EL (cell line): ENCODE measurements at places on chromosomes 5 and 9.
A peak's percentile ranks its signal among the peaks of the same experiment; 100 is the strongest.

DNA sequence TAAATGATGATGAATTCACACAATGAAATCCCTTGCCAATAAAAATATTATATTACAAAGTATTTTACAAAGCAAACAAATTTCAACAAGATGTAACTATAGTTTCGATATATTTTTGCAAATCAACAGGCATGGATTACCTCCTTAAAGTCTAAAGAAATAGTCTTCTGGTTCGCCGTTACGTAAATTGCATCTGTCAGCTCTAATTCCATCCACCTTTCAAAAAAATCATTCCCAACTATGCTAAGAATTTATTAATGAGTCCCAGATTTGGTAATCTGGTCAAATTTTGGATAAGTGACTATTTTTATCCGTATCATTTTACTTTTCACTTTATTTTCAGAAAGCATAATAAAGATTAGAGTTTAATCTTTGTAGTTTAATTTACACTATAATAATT, 1984.9 kb downstream of the EFNA5 start:
- DNase-seq, result no peak

GRCh38 chr5:32343058-32343672, 30.4 kb upstream of the MTMR12 start:
- no peak for DNase-seq

DNA sequence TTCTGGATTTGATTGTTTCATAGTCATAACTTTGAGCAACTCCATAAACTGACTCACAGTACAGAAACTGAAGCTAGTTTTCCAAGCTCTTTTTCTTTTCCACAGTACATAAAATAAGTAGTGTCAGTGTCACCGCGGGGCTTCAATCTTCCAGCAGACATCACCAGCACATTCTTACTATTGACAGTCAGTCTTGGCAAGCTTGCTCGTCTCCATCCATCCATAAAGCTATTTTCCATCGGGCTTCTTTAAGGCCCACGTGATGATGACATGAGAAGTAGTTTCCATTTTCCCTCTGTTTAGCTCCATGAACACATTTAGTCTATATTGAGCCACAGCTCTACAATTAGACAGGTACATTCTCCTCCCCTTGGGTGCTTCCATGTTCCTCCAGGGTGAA, 443.4 kb downstream of the KDM4C start:
- no peak for DNase-seq

DNA sequence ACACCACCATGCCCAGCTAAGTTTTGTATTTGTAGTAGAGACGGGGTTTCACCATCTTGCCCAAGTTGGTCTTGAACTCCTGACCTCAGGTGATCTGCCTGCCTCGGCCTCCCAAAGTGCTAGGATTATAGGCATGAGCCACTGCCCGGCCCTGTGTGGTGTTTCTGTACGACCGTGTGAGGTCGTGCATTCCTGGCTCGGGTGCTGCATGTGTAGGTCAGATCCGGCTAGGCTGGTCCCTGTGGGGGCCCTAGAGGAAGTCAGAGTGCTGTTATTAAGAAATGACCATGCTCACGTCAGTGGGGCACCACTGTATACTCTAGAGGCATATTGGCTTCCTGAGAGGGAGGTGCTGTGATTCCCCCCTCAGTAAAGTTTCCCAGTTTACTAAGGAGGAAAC, 13.7 kb downstream of the WNK2 start:
- no peak for DNase-seq

DNA sequence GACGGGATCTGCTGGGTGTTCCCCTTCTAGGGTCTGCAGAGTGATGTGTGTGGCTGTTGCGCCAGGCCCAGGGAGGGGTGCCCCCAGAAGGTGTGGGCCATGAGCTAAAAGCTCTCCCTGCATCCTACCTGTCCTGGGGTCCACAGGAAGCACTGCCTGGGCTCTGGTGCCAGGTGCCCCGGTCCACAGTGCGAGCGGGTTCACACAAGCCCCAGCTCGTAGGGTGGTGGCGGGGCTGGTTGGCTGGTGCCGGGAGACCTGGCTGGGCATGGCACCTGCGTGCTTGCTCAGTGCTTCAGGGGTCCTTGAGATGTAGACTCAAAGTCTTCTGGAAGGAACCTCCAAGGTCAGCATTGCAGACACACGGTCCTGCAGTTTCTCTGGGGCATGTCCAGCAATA, 25.5 kb downstream of the ASS1 start:
- DNase-seq, result no peak

- no peak for DNase-seq
These were observed 1.1 kb downstream of the FEM1C start for GRCh38 chr5:115543365-115544042.

GRCh38 chr5:67483453-67484030, 286.9 kb upstream of the CD180 start:
- no peak for DNase-seq

DNA sequence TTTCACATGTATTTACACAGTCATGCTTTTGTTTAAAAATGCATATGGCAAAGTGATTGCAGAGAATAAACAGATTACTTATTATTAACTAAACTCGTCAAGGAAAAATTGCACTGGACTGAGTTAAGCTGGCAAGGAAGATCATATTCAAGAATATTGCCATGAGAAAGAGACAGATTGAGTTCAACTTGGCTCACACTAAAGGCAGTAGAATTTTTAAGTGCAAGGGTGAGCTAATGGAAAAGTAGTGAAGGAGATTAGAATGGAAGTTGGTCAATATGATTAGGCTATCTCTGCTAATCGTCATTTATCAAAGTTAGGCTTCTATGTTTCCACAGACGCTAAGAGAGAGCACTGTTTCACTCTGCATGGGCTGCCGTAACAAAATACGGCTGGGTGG, 557.6 kb downstream of the PRR16 start:
- no peak for DNase-seq

- no peak for DNase-seq
These were observed 141.8 kb upstream of the CD180 start for GRCh38 chr5:67338421-67338820.

DNA sequence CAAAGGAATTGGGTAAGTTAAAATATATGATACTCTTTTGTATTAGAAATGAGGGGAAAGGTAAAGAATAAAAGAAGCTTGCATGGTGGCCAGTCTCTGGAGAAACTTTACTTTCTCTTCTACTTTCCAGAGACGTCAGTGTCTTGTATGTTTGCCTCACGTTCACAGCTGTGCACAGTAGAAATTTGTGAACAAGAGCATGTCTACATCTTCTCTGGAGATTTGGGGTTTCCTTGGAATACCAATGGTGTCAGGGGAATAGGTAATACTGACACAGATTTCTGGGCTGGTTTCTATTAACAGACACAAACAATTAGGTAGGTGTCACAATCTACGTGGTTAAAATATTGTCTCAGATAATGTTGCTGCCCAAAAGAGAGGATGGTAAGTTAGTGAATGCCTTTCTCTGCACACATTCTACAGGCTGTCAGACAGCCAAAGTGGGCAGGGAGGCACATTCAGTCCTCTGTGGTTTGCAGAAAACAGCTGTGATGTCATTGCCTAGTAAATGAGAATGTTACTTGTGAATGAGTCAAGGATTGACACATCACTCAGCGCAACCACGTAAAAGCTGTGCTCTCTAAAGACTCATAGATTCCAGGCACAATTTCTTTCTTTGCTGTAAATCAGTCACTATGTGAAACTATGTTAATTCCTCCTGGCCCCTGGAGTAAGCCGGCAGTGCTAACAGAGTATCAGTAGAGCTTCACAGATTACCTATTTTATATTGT, 397.1 kb downstream of the MAN2A1 start:
- DNase-seq, result peak; percentile 66

DNA sequence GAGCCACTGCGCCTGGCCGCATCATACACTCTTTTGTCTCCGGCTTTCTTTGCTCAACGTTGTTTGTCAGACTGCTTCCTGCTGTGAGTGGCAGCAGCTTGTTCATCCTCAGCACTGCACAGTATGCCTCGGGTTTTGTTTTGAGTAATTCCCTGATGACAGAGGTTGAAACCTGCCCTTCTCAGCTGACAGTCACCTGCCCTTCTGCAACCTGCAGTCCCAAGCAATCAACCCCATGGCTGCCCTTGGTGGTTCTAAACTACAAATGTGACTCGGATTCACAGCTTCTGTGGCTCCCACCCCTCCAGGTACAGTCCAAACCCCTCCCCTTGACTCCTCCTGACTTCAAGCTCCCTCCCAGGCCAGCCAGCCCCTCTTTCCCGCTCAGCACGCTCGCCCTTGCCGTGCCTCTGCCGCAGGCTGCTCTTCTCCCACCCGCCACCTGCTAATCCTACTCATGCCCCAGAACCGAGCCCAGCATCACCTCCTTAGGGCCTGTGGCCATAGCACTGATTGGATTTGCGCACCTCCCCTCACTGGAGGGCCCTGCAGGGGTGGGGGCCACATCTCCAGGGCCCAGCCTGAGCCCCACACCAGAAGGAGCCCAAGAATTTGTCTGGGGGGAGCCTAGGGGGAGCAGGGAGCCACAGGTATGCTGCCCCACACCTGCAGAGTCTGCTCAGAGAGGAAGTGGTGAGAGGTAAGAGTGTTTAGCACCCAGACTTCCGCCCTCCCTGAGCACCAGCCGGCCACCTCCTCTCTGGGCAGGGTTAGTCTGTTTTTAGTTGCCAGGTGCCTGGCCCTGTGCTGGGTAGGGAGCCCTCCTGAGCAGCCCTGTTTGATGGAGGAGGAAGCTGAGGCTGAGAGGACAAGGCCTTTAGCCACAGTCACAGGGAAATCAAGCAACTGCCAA, 10.1 kb downstream of the EEIG1 start:
- no peak for DNase-seq

DNA sequence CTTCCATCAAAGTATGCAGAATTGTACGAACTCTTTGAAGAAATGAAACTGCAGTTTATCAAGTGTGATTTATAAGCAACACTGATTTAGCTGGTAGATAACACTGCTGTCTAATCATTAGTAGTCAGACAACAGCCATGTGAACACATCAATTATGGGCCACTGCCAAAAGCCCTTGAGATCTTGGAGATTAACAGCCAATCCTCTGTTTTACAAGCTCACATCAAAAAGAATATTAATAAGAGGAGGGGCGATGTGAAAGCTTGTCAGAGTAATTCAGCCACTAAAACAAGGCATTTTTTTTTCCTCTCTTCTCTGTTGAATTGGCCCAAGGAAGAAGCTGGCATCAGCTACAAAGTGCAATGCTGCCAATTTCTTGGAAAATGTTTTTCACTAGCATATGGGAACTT, 28.1 kb downstream of the ZNF608 start:
- DNase-seq, result no peak

- DNase-seq, result no peak
These were observed 901.3 kb upstream of the SEMA6A start for GRCh38 chr5:117475919-117476318.

GRCh38 chr9:105957830-105958229, 263.5 kb downstream of the TMEM38B start:
- DNase-seq, result no peak

GRCh38 chr9:10818206-10818605, 205.4 kb upstream of the PTPRD start:
- no peak for DNase-seq

DNA sequence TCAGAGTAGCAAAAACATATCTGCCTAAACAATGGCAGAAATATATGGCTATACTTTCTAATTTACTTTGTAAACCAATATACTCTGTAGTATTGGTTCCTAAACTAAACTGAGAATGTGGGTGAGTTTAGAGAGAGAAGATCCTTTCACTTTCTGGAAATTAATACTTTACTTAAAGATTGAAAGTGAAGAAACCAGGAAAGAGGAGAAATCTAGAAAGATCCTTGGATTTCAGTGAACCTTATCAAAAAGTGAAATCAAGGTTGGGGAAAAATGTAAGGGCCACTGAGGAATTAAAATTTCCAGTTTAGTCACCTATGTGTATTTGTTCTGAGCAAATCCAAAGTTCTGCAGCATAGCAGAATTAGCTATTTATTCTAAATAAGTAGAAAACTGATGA, 5.9 kb downstream of the SLC38A9 start:
- DNase-seq, result no peak

DNA sequence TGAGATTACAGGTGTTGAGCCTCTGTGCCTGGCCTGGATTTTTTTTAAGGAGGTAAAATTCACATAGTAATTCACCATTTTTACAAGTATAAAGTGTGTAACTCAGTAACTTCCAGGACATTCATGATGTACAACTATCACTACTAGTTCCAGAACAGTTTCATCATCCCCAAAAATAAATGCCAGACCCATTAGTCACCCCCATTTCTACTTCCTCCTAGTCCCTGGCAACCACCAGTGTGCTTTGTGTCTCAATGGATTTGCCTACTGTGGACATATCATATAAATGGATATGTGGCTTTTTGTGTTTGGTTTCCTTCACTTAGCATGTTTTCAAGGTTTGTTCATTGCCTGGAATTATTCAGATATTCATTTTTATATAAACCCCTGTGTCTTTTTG, 72.5 kb upstream of the PANK3 start:
- peak; percentile 84 for DNase-seq

- DNase-seq, result peak; percentile 78
These were observed 118.4 kb downstream of the INSYN2B start for GRCh38 chr5:169861934-169862333.

GRCh38 chr5:19047277-19047676, 940.7 kb downstream of the CDH18 start:
- no peak for DNase-seq

DNA sequence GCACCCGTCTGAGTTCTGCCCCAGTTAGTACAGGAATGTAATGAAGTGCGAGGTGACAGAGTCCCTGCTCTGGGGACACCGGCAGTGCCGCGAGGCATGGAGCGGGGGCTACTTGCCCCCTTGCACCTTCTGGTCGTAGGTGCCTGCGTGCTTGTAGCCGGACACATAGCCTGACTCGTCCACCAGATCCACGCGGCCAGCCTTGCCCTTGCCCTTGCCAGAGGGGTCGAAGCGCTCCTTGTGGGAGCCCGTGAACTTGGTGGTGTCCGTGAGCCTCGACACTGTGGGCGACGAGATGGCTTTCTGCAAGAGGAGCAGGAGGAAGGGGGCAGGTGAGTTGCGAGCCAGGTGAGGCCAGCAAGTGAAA, 28.2 kb downstream of the TPPP start:
- no peak for DNase-seq

DNA sequence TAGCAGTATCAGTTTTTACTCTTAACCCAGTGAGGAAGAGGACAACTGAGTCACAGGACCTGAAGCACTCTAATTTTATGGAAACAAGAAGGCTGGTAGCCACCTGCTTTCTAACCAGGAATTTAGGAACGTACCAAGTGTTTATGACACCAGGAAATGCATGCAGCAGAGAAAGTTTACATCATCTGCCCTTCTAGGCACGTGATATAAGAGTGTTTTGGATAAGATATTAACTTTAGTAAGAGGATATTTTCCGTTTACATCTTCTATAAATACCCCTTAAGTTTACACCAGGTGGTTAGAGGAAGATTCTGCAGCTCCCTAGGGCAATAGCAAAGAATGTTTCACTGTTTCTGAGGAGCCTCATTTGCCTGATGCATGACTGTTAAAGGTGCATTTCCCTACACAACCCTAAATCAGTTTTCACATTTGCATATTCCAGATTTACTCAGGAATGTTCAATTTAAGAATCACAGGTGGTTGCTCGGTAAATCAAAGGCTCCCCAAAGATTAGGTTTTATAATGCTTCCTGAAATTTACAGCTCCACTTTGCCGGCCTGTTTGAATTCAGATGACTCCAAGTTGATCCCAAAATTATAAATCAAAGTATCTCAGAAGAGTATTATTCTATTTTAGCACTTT, 1.8 kb downstream of the TSC1 start:
- DNase-seq, result no peak
